Peyer's patch (tissue), 4 donors: ENCODE measurements at places on chromosomes 2 and 18. TPM values are rescaled to one million over a fixed set of nuclear protein-coding genes. Genes with fewer than 3 reads are reported as not detected.

GRCh38 chr2:8876628-8877027 lies 39.2 kb upstream of the KIDINS220 start:
- DNase-seq = no peak

GRCh38 chr2:120477831-120478481 lies 132.0 kb downstream of the INHBB start:
- DNase-seq = no peak

DNA sequence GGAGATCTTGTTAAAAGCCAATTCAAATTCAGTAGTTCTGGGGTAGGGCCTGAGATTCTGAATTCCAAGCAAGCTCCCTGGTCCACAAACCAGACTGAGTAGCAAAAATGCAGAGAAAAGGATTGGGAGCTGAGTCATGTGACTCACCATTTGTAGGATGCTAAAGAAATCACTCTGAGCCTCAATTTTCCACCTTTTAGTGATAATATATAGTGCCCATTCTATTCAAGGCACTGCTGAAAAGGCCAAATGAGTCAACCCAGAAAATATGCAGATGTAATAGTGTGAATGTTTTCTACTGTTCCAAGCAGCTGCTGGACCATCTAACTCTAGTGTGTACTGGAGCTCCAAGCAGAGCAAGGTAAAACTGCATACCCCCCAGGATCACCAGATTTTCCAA lies 47.2 kb downstream of the SLC14A2 start:
- no peak for DNase-seq

Gene BOK
- 16.5 TPM for total RNA-seq

Gene COL6A3
- total RNA-seq = 67.7 TPM

- no peak for DNase-seq
Measured at GRCh38 chr18:23743733-23744333, 54.6 kb downstream of the LAMA3 start.

Gene SP5
- 0.88 TPM for total RNA-seq

DNA sequence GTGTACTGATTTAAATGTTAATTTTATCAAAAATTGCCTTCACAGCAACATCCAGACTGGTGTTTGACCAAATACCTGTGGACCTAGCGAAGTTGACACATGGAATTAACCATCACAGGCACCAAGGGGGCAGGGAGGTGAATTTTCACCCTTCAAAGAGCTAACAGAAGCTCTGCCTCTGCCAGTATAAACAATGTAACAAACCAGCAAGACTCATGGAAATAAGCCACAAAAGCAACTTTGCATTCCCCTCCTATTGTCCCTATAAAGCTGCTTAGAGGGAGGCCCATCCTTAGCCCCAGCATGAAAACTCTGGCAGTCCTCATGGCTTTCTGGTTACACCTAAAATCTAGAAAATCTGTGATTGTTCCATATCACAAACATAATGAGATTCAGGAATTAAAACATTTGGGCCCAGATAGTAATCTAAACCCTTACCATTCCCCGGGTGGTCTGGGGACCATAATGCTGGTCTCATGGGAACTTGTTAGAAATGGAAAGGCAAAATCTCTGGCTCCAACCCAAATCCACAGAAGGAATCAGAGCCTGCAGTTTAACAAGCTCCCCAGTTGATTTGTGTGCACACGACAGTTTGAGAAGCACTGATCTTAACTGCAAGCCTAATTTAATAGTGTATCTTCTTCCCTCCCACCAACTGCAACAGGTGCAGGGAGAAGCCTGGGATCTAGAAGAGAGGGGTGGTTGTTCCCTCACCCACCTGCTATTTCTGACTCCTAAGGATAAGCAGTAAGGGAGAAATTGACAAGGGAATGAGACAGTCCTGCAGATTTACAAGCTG lies 23.1 kb downstream of the SERPINB11 start:
- DNase-seq = no peak
